Activated CD8-positive, alpha-beta memory T cell treated with anti-CD3 and anti-CD28 coated beads for 4 hours (primary cell): ENCODE measurements at places on chromosomes 16 and 17.

- DNase-seq, result no peak
Observed at GRCh38 chr16:74451951-74452758, 30.9 kb upstream of the CLEC18B start.

GRCh38 chr17:81870981-81871386 lies at the start of gene ARHGDIA:
TSS of gene ARHGDIA (minus strand) at chr17:81871337. CDS start at chr17:81869930, 1,407 bp downstream.
- DNase-seq, result no peak

DNA sequence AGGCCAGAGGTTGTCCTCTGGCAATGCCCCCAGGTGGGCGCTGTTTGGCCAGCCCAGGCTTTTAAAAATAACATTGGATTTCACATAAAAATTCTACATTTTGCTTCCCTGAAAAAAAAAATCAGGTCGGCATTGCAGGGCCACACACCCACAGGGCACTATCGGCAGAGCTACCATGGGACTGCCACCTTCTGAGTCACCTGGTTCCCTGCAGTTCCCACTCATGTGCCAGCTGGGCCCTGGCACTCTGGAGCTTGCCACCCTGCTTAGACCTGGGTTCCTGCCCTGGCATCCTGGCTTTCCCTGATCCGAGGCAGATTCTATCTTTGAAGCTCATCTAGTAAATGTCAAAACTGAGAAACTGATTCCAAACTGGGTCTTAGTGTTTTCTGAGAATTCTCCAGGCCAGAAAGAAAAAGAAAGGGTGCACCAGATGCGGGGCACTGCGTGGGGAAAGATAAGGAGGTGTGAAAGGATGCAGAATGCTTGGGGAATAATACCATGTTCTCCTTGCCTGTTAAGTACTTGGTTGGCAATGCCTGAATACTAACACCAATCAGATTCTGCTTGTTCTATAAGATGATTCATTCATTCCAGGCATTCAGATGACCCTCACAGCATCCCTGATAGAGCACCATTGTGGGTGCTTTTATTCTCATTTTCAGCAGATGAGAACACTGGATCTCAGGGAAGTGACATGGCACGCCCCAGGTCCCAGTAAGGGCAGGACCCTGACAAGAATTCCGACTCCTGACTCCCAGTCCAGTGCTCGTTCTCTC lies 51.8 kb downstream of the RAI1 start:
- DNase-seq, result no peak

DNA sequence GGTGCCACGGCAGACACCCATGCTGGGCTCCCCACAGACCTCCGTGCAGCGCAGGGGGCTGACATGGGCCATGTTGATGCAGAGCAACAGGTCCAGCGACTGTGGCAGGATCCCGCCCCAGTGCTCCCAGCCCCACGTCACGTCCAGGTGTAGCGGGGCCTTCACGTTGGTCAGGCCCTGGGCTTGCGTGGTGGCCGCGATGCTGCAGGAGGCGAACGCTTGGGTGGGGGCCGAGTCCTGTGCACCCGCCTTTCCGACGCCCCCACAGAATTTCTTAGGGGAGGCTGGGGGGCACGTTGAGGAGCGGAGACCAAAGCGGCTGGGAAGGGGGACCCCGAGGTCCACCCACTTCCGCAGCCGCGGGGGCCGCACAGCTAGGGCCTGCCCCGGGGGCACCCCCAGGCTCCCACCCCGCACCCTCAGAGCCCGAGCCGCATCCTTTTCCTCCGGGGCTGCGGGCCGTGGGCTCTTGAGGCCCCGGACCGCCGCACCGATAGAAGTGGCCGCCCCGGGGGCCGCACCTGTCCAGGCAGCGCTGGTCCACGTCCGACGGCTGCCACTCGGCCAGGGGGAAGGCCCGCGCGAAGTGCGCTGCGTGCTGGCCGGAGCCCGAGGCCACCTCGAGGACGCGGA lies 416 bp downstream of the METTL26 start:
- DNase-seq, result no peak

DNA sequence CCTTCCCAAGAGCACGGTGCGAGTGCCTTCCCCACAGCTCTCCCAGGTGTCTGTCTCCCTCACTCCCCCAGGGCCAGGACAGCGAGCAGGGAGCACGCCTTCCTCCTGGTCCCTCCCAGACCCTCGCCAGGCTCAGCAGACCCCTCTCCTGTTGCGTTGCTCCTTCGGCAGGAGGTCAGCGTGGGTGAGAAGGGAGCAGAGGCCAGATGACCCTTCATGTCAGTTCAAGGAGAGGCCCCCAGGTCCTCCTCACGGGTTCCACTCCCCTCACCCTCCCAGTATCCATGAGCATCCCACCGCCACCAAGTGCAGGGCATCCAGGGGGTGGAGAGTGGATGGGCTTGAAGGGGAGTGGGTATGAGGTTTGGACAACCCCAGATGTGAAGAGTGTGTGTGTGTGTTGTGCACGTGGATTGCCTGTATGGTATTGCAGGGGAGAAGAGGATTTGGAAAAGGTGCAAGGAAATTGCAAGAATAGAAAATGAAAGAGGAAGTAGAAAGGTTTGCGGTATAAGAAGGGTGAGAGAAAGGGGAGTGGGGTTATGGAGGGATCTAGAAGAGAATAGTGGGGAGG lies 17.7 kb downstream of the SGCA start:
- DNase-seq, result no peak

GRCh38 chr17:8121681-8122421 lies 2.1 kb downstream of the HES7 start:
- no peak for DNase-seq

- DNase-seq, result peak; percentile 77
Observed at GRCh38 chr16:29807426-29808218, 1.3 kb downstream of the MAZ start.

DNA sequence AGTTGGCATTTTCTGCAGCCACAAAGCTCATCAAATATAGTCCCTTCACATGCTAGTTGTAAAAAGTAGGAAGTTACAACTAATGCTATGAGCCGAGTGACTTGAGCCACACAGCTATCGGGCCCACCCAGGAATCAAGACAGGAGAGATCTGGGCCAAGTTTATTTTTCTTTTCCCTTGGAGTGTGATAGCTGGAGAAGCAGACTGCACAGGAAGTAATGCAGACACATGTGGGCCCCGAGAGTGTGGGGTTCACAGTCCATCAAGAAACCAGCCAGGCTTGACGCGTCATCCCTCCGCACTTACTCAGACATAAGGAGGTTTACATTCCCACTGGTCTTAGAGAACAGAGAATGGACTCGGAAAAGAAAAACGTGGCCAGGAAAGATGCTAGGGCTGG lies 403.1 kb upstream of the CDH11 start:
- DNase-seq, result no peak

DNA sequence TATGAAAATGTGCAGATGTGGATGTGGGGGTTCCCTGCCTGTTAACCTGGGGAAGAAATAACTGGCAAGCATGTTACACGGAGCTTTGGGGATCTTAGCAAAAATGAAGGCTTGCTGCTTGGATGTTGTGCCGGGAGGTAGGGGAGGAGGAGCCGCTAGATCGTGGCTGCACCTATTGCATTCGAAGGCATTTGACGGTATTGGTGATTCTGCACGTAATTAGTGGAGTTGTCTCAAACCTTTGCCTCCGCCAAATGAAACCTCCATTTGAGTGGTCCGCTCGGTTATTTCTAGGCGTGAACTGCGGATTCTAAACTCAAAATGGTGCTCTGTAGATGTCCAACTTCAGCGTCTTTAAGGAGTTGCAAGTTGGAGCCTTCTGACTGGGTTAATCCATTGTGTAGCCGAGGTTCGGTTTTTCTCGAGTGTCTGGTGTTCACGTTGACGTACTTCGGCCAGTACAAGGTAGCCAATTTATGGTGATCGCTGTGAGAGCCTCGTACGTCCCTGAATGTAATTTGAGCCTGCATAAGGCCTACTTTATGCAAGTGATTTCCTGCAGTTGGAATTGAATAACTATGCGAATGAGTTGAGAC lies 1.5 kb downstream of the TNRC6C start:
- DNase-seq, result no peak

DNA sequence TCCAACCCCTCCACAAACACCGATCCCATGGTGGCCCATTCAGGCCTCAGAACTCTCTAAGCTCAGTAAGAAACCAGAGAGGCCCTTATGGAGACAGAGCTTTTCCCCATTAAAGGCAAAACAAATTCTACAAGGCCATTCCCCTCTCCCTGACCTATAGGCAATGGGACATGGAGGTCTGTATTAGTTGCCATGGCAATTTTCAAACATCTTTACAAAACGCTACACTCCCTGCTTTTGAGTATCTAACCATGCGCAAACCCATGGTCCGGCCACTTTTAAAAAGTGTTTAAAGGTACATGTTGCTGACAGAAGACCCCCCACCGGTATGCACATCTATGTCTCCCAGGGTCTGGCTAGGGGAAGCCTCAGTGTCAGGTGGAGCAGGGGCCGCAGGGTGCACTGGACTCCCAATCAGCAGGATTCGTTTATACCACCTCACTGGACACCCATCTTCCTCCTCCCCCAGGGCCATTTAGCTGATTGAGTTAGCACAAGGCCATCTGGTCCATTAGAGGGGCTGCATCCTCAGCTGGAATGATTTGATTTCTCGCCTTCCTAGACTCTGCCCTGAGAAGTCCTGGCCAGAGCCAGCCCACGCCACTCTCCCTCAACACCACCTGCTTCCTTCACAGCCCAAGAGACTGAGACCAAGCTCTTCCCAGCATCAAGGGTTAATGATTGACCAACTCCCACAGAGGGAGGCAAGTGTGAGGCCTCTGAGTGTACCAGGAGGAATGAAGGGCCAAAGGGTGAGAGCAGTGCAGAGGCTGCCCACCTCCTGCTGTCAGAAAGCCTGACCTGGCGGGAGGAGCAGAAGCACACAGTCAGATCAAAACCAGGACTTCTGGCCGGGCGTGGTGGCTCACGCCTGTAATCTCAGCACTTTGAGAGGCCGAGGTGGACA lies 10.9 kb downstream of the ACLY start:
- no peak for DNase-seq

GRCh38 chr17:5581655-5582054 lies 2.7 kb downstream of the NLRP1 start:
- DNase-seq, result no peak

GRCh38 chr16:73710526-73710925 lies 586.1 kb upstream of the PSMD7 start:
- DNase-seq, result no peak

DNA sequence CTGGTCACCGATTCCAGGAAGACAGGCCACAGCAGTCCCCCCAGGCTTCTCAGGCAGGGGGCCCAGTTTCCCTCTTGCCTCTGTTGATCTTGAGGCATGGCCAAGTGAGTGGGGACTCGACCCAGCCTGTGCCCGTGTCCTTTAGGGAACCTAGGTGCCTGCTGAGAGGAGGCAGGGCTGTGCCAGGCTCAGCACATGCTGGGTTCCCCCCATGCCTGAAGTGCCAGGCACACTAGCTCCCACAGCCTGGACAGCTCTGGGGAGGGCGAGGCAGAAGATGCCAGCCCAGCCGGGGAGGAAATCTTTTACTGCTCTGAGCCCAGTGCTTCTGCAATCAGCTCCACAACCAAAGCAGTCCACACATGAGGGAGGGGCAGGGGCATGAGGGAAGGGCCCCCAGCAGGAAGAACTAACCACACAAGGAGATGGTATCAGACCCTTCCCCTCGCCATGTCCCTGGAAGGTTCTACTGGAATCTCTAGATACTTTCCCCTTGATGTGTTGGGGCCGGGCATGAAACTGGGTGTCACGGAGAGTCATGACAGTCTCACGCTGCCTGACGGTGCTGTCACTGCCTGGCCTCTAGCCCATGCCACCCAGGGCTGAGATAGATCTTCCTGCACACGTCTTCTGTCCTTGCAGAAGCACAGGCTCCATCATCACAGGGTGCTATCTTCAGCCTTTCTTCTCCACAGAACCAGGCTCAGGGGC lies 25.5 kb downstream of the MYO18A start:
- no peak for DNase-seq

- DNase-seq, result no peak
Observed at GRCh38 chr16:69784586-69784985, 22.5 kb downstream of the WWP2 start.

GRCh38 chr16:87153326-87153725 lies 163.9 kb downstream of the C16orf95 start:
- DNase-seq, result no peak

DNA sequence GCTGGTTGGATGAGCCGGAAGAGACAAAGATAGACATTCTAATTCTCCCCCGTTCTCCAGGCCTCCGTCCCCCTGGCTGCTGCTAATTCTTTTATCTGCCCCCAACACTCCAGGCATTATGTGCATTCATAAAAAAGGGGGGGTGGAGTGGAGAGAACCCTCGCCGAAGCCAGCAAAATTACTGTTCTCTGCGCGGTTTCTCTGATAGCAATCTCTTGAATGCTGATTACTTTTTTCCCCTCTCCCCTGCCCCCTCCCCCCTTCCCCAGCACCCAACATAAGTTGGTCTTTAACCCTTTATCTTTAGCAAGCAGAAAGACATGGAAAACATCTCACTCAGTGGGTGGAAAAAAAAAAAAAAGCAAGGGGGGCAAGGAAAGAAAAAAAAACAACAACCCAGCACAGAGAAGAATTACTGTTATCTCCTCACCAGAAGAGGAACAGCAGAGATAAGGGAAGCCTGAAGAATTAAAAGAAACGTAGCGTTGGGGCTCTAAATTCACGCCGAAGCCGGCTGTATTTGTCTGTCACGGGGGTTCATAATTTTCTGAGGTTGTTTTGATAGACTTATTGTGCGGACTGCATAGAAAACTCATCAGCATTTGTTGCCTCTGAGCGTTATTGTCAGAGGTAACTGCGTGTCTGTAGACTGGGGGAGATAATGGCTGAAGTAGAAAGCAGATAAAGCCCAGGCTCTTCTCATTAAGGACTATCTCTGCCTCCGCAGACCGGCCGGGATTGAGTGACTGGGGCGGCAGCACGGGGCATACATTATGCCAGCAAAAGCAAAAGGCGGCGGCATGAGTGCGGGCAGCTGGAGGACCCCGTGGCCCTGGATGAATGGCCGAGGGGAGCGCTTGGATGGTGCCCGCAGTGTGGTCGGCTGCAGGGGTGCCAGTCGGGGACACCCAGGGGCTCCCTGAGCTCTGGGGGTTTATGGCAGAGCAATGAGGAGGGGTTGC lies 126.9 kb downstream of the MRM1 start:
- DNase-seq, result no peak

- peak; percentile 45 for DNase-seq
Observed at GRCh38 chr17:80866050-80866793, 125.4 kb upstream of the CHMP6 start.

- no peak for DNase-seq
Observed at GRCh38 chr17:30549864-30550511, 72.8 kb downstream of the GOSR1 start.

GRCh38 chr16:1094124-1094479 lies 1.9 kb downstream of the C1QTNF8 start:
- no peak for DNase-seq

DNA sequence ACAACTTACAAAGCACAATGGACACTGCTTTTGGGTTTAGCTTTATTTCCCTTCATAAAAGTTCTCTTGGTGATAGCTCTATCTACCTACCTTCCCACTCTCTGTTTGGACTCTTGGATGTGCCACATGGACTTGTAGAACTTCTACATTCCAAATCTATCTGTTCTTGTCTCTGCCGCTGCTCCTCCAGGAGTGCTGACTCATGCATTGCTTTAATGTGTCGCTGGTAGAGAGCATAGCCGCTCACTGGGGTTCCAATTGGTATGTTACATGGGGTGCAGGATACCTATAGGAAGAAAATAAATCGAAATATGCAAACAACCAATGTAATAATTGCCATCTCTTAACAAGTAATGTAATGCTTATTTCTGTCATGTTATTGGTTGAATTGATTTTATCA lies 92.1 kb downstream of the TTC19 start:
- DNase-seq, result no peak
